ENCODE measurements at places on chromosomes 11 and 22.
A peak's percentile ranks its signal among the peaks of the same experiment; 100 is the strongest.

DNA sequence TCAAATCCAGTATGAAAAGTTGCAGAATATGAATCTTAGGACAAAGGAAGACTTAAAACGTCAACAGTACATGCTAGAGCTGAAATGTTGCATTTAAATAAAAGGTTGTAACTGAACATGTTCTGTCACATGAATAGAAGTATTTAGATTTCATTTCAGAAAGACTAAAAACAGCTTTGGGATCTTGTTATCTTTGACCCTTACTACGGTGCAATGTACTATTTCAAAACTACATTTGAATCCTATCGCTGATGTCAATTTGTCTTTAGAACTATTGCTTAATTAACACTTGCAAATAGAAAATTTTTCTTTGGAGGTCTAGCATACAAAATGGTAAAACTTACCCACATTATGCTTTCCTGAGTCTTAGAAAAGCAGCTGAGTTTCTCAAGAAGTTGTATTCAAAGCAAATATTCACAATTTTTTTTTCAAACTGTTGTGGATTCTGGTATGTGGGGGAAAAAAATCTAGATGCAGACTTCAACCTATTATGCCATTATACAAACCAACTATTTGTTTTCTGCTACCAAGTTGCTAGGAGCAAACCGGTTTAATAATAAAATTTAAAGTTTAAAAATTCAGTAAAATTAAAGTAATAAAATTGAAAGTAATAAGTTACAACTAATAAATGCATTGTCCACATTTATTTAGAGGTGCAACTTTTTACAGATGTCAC is 25.4 kb downstream of the CSTF3 start:
- DNase-seq, result no peak

DNA sequence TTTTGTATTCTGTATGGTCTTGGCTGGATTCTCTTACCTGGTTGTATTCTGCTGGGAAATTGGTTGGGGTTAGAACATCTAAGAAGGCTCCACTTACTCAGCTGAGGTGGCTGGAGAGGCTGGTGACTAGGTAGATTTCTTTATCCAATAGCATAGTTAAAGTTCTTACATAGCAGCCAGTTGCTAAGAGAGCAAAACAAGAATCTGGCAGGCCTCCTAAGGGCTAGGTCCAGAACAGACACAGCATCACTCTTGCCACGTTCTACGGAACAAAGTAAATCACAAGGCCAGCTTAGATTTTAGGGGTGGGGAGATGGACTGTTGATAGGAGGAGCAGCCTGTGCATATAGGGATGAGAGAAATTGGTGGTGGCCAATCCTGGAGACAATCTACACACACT is 141.3 kb upstream of the CCDC90B start:
- no peak for DNase-seq

DNA sequence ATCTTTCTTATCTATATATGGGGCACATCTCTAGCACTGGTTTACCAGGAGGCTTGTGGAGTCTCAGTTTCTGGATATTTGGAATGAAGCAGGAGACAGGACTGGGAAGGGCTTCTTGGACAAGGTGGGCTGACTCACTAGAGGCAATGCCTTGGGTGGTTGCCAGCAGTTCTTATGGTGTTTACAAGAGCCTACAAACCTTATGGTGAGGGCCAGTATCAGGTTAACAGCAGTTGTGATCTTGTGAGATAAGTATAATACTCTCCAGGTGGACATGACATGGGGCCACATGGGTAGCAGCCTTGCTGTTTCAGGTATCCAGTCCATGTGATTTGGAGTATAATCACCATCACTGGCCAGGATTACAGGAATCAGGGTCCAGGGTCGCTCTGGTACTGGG is 10.2 kb downstream of the FUT4 start:
- DNase-seq, result no peak

GRCh38 chr11:18490736-18491485 is 35.3 kb downstream of the LDHAL6A start:
- DNase-seq, result no peak

DNA sequence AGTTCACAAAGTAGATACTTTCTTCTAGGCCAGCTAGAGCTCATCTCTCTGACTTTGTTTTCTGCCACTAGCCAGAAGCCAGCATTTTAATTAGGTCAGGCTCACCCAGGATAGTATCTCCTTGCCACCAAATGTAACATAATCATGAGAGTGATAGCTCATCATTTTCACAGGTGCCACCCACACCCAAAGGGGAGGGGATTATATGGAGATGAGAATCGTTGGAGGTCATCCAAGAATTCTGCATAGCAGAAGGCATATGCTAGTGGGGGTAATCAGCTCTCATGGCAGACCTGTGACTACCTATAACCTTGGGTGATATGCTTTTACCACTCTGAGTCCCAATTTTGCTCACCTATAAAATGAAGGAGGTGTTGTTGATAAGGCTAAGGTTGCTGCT is 523.0 kb downstream of the METTL15 start:
- DNase-seq, result no peak

DNA sequence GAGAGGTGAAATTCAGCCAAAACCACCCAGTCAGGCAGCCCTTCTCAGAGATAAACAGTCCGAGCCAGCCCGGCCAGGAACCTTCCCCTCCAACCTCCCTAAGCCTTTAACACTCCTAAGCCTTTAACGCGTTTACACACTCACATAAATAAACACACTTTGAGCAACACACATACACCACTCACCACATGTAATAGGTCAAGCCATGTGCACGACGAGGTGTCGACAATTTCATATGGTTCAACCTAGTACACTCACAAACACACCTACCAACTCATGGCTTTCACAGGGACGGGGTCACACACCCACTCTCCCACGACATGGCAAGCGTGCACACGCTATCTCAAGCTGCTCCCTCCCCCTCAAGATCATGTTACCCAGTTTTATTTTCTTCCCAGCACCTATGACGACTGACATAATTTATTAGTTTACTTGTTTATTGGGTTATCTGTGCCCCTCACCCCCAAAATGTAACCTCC is 15.5 kb downstream of the SLC43A1 start:
- DNase-seq, result no peak

GRCh38 chr11:67674442-67674871 is at the start of gene ALDH3B2:
Gene ALDH3B2, minus strand, starts transcription at chr11:67674623. Its CDS starts 7,688 bp downstream, at chr11:67666935.
- no peak for DNase-seq

- no peak for DNase-seq
Observed at GRCh38 chr11:61056981-61057380, 45.3 kb upstream of the CD5 start.

GRCh38 chr11:120220747-120221037 is 9.9 kb downstream of the OAF start:
- DNase-seq, result no peak

DNA sequence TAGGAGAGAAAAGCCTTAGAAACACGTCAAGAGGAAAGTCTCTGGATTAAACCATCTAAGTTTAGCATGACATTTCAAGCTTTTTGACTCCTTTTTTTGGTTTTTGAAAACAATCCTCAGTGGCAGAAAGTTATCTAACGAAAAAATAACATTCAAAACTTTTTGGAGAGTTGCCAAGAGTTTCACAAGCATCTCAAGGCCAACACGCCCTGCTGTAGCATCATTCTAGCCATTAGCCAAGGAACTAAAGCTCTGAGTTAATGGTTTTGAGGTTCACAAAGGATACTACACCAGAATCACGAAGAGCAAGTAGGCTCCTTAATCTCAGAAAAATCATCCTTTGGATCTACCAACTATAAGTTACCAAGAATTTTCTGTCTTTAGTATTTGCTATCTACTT is 94.8 kb downstream of the PICALM start:
- no peak for DNase-seq

- DNase-seq, result no peak
Observed at GRCh38 chr22:33555814-33556522, 364.3 kb downstream of the LARGE1 start.

DNA sequence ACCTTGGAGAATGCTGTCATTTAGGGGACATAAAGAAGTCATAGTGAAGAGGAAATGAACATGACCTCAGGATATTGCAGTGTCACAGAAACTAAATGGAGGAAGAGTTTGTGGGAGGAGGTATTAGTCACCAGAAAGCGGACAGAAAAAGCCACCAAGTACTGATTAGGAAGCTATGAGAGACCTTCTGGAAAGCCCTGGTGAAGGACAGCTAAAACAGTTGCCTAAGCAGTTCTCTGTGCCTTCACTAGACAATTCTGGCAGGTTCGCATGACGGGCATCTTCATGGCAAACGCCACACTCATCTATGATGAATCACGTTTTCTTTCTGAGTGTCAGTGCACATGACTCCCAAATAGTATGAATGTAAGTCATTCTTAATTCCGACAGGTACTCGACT is 325.8 kb downstream of the C11orf87 start:
- DNase-seq, result no peak

DNA sequence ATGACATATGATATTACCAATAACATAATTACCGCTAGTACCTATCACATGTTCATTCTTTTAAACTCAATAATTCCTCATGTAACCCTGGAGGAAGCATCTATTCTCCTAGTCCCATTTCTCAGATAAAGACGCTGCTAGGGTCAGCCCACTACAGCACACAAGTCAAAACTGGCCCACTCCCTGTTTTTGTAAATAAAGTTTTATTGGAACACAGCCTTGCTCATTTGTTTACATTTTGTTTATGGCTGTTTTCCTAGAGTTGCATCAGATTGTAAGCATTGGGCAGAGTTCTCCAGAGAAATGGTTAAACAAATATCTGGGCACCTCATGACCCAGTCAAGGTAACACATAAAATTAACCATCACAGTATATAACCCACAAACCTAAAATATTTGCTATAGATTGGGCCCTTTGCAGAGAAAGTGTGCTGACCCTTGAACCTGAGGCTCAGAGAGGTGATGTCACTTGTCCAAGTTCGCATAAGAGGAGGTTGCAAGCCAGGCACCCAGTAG is 36.8 kb downstream of the MN1 start:
- DNase-seq, result no peak

- DNase-seq, result no peak
Observed at GRCh38 chr22:42769238-42769573, 48.5 kb upstream of the A4GALT start.

- DNase-seq, result no peak
Observed at GRCh38 chr11:130830566-130830965, 85.7 kb downstream of the SNX19 start.

DNA sequence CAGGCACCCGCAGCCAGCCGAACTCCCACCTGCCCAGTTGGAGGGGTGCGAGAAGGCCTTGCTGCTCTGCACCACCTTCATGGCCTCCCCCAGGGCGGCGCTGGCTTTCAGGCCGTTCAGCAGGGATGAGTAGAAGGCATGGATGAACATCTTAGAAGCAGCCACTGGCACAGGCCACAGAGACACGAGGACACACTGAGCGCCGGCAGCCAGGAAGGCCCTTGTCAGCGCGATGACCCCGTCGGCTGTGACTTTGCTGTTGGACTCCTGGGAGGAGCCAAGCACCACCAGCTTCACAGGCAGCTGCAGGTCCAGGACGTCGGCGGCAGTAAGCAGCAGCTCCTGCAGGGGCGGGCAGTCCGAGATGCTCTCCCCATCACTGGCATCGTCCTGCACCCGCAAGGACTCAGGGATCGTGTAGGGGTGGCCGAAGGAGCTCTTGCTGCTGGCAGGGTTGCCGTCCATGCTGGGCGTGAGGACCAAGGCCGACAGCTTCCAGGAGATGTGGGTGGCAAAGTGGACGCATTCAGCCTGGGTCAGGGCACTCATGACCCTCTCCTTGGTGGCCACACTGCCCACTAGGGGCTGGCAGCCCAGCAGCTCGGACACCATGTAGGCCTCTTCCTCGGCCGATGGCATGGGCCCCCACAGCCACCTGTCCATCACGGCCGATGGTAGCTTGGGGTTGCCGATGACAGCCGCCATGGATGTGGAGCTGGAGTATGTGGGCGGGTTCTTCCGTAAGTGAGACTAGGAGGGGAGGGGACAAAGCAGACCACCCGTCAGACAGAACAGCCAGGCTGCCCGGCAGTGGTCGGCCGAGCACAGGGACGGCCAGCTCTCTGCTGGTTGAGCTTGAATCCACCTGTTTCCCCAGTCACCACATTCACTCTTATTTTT is 79.7 kb upstream of the PITPNB start:
- no peak for DNase-seq

DNA sequence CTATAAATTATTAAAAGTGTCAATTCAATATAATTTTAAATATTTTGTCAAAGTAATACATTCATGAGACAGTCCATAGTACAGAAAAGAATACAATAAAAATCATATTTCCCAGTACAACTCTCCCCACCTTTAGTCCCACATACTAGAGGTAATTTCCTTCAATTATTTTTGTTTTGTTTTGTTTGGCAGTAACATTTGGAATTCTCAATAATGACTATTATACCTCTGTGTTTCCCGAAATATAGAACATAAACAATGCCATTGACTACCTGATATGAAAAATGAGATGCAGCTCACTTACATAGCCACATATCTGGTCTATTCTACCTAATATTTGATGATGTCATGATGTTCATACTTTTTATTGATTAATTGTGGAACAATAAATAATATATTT is 24.4 kb upstream of the CASP4 start:
- DNase-seq, result no peak

GRCh38 chr11:5042091-5042490 is 4.2 kb upstream of the OR52J3 start:
- no peak for DNase-seq

DNA sequence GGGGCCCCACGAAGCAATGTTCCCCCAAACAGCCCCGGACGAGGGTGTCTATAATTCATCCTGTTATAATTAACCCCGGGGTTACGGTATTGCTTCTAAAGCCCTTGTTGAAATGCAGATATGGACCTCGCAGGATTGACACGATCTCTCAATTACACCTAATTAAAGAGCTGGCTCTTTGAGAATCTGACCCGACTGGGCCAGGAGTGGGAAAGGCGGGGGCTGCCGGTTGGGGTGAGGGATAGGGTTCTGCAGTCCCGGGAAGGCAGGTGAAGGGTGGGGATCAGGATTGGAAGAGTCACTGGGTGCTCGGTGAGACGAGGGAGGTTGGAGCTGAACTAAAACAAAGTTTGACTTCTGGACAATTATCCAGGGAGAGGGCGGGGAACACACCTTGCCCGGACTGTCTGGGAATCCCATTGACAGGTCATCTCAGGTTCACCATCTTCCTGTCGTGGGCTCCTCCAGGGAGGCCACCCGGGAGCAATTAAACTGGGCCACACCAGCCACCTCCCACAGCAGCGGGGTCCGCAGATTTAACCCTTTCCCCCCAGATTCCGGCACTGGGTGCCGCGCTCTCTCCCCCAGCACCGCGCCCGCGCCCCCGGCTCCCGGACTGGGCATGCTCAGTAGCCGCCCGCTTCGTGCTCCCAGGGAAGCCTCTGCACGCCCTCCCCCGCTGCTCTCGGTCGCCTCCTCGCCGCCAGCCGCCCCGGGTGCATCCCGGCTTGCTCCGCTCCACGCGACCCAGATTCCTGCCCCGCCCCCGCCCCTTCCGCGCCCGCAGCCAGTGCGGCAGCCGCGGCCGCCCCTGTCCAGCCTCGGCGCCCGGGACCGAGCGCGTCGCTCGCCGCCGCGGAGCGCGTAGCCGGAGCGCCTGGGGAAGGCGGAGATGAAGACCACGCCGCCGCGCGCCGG is at the start of gene ELMOD1:
TSS of gene ELMOD1 (plus strand) at position 688 of the 918 bp plus-strand sequence. CDS start 27,043 bp downstream, outside the sequence.
- peak; percentile 67 for DNase-seq

GRCh38 chr11:95067841-95068219 is 1.1 kb downstream of the SRSF8 start:
- DNase-seq, result no peak

DNA sequence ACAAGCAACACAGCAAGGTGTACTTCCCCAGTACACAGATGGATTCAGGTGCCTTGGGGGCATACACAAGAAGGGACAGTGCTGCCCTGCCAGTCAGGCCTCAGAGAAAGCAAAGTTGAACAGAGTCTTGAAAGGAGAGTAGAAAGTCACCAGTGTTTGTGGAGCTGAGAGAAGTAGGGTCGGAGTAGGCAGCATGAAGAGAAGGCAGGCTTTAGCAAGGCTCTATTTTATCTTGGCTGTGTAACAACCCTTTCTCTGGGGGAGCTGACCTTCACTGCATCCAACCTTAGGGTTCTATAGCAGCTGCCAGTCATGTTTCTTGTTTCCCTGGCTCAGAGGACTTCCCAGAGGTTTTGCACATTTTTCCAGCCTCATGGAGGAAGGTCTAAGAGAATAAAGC is 77.4 kb upstream of the BLID start:
- DNase-seq, result no peak

Measured in WTC11 (cell line).